HTR-8/SVneo (cell line): ENCODE measurements at places on chromosomes 7 and 10.

DNA sequence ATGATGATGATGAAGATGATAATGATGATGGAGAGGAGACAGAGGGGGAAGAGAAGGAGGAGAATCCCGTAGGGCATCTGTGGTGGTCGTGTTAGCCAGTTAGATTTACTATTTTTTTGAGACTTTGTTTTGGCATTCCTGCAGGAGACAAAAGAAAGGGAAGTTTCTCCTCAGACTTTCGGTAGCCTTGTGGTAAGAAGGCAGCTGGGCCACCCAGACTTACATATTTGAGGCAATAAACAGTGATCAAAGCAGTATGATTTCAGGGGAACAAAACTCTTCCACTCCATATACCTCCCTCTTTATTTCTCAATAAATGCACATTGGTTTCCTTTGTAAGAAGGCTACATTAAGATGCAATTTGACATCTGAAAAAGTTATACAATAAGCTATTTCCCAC lies 32.4 kb upstream of the BICC1 start:
- DNase-seq: no peak

DNA sequence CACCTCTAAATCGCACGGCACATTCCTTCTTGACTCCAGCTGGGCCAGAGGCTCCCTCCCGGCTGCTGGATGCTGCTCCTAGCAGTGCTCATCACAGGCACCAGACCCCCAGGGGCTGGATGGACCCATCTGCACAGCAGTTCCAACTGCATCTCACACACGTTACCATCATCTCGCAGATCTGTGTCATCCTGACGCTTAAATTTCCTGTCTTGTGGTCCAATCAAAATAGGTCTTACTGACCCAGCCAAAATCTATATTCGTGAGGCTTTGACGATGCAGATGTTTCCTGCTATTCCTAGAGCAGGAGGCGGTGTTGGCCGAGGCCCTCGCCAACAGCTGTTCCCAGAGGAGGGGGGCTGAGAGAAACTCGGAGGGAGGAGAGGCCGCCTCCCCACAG lies 108.0 kb downstream of the MKI67 start:
- DNase-seq: no peak

DNA sequence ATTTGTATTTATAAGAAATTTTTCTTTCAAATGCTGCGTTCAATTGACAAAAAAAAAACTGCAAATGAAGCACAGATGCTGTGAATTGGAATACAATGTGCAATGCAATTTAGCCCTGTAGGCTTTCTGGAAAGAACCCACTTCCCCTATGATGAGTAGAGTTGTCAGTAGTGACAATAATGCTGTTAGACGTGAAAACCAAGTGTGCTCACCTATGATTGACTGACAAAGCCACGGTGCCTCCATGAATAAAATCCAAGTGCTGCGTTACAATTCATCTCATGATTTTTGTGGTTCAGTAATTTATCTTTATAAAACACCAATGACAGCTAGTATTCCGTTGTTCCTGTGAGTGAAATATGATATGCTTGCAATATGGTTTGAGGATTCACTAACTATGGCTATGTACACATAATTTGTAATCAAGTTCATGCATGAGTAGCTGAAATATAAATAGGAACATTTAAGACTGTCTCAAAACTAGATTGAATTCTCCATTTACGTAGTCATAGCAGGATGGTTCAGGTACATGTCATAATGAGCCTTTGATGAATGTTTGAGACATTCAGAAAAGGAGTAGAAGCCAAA lies 1160.3 kb downstream of the CNTNAP2 start:
- DNase-seq: no peak

DNA sequence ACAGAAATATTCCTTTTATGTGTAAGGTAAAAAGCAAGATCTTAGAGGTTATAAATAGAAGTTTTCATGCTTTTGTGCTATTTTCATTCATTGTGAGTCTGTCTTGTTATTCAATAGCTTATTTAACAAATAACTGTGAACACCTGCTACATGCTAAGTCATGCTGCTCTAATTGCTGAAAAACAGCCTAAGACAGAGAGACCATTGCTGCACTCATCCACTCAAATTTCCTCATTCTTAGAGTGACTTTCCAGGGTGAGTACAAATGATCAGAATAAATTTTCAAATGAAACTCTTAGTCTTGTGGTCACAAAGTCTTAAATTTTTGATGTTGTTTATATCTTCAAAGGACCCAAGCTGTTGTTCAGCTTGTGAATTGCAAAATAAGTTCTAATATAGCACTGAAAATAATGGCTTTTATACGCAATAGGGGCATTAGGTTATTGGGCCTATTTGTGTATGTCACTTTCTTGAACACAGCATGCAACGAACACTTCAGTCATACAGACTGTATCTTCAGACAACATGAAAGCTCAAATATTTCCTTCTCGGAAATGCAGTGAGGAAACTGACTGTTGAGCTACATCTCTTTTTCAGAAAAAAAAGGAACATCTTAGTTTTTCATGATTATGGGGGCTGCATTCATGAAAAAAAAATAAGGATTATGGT lies 247.9 kb upstream of the PCDH15 start:
- DNase-seq: no peak

DNA sequence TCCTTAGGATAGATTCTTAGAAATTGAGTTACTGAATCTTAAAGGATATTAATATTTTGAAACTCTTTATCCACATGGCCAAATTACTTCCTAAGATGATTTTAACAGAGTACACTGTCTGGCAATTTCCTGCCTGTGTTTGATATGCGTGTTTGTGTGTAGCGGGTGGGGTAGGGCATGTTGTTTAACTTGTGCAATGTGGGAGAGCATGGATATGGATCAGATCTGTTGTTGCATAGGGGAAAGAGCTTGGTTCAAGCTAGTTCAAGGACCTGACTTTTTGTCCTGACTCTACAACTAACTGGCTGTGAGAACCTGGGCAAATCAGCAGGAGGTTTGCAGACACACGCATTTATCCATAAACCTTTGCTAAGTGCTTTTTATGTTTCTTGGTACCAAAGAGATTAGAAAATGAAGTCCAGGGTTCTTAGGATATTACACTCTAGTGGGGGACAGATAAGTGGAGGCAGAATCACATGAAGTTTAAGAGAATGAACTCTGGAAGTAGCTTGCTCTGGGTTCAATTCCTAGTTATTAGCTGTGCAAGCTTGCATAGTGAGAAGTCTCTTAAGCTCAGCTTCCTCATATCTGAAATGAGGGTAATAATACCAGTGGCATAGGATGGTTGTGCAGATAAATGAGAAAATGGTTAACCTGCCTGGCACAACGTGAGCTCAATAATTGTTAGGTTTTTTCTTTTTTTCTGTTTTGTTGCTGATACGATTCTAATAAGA lies 96.3 kb upstream of the PRR15 start:
- DNase-seq: no peak

DNA sequence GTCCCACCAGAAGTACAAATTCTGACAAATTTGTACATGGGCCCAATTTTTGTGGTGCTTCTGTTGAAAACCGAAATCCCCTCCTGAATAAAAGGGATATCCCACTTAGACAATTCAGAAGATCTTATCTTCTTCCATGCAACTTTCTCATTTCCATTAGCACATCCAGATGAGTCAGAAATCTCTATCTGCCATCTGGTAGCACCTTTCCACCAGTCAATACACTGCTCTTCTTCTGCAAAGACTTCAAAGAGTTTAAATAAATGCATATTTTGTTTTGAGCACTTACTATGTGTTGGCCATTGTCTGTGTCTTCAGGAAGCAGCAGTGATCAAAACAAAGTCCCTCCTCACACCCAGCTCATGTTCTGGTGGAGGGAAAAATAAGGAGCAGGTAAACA lies 12.7 kb upstream of the KLF6 start:
- DNase-seq: no peak

DNA sequence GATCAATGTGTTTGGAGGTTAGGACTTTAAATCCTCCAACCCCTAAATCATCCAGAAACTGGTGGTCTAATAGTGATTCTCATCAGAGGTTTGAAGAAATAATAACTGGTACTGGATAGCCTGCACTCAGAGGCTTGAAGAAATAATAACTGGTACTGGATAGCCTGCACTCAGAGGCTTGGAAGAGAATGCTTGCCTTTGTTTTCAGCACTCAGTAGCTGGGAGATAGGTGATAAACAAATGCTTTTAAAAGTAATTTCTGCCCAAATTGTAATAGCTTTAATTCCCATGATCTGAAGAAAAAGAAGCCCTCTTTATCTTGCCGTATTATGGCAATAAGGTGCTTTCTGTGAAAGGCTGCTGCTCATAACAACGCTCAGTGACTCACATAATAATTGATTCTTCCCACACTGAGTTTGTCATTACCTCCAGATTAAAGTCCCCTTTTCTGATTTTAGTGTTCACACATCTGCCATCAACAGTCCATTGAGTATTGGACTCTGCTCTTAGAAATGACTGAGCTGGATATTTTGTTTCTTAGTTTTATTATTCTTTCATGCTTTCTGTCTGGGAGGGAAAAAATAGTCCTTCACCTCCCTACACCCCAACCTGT lies 112.3 kb upstream of the PHYHIPL start:
- no peak for DNase-seq

DNA sequence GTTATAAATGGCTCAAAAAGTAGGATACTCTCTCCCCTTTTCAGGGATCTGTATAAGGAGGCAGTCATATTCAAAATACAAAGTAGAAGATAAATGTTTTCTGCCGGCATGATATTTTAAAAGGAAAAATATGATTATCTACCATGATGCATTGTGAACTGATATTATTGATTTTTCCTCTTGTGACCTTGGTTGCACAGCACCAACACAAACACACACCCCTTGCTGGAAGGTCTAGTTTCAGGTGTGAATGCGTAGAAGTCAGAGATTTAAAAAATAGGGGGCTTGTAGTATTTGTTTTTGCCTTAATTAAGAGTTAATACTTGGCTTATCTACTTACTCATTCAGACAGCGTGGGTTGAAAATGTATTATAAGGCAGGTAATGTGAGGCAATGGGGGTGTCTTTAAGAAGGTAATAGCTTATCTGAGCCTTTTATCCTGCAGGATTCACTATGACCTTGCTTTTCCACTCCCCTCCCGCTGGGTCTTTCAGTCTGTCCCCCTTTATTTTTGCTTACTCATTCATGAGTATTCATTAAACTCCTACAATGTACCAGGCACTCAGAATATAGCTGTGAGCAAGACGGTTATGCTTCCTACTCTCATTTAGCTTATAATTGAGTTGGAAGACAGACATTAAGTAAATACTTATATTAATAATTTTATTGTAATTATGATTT lies 390.6 kb downstream of the SDK1 start:
- DNase-seq: no peak

DNA sequence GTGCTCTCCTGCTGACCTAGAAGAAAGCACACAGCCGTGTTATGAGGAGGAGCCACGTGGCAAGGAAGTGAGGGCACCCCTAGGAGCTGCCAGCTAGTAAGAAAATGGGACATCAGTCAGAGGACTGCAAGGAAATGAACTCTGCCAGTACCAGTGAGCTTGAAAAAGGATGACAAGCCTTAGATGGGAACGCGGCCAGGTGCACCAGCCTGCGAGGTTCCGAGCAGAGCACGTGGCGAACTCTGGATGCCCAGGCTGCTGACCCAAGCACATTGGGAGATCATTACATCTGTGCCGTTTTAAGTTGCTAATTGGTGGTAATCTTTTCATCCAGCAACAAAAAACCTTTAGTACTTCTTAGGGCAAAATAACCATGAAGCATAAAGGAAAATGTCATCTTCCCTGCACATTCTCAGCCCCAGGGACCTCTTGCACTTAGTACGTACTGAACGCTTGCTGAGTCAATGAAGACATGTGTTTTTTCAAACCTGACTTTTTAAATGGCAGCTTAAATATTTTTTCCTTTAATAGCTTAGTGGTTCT lies 69.4 kb downstream of the AMZ1 start:
- peak; percentile 59 for DNase-seq

- no peak for DNase-seq
These were observed 6.3 kb downstream of the NRAP start for GRCh38 chr10:113657544-113657943.

GRCh38 chr10:13146379-13146778 lies 15.0 kb upstream of the MCM10 start:
- no peak for DNase-seq

DNA sequence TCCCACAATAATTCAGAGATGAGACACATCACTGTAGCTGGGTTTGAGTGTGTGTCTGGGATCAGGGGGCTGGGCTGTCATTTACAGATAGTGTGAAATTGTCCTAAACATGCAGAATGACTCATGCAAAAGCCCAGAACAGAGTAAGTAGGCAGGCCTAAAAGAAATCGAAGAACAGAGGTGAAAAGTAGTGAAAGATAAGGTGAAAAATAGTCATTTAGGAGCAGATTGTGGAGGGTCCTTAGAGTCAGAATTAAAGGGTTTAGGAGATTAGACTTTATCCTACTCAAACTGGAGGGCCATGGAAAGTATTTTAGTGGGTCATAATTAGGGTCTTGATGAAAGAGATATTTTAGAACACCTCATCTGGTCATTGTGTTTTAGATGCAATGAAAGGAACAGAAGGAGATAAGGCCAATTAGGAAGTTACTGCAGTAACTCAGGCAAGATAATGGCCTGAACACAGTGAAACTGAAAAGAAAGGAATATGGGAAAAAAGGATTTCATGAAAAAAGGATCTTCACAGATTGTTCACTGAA lies 58.3 kb upstream of the NEBL start:
- no peak for DNase-seq

DNA sequence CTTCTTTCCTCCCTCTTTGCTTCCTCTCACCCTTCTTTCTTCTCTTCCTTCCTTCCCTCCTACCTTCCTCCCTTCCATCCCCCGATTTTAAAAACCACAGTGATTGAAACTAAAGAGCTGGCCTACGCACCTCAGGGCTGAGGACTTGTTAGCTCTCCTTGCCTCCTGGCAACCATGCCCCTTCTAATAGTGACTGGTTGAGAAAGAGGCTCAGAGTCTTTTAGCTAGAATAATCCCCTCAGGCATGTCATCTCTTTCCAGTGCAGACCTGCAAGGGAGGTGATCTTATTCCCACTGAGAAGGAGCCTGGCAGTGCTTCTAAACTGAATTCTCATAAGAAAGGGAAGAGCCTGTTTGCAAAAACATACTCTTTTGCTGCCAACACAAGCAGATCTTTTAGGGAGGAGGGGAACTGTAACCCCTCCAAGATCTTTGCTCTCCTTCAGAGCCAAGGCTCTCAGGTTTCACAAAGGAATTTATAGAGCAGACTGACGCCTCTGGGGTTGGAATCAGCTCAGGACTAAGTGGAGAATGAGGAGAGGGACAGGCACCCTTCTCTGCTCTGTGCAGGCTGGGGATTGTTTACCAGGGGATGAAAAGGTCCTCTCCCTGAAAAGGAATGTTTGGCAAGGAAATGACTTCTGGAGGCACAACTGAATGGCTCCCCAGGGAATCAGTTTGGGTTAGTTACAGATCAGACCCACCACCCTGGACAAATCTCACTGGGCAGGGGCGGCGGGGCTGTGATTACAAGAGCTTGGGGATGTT lies 9.4 kb upstream of the ANKRD1 start:
- peak; percentile 52 for DNase-seq

DNA sequence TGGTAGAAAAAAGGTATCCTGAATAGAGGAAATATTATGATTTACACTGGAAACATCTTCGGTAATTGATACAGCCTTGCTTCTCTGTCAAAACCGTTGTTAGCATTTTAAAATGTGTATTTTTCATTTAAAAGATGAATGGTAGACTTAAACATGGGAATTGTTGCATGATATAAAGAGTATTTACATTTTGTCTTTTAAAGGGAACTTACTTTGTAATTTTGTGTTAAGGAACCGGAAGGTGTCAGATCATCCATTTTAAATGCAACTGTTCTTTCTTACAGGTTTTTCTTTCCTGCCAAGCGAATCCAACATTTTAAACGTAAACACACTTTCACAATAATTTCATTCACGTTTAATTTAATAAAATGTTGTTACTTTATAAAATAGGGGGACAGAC lies 1.8 kb upstream of the IGF2BP3 start:
- no peak for DNase-seq

- no peak for DNase-seq
These were observed 170.3 kb downstream of the NEURL1 start for GRCh38 chr10:103663802-103664201.

- no peak for DNase-seq
These were observed 62.2 kb downstream of the KCNMA1 start for GRCh38 chr10:77575271-77576006.
